ENCODE measurements at places on chromosomes 12 and 14.

DNA sequence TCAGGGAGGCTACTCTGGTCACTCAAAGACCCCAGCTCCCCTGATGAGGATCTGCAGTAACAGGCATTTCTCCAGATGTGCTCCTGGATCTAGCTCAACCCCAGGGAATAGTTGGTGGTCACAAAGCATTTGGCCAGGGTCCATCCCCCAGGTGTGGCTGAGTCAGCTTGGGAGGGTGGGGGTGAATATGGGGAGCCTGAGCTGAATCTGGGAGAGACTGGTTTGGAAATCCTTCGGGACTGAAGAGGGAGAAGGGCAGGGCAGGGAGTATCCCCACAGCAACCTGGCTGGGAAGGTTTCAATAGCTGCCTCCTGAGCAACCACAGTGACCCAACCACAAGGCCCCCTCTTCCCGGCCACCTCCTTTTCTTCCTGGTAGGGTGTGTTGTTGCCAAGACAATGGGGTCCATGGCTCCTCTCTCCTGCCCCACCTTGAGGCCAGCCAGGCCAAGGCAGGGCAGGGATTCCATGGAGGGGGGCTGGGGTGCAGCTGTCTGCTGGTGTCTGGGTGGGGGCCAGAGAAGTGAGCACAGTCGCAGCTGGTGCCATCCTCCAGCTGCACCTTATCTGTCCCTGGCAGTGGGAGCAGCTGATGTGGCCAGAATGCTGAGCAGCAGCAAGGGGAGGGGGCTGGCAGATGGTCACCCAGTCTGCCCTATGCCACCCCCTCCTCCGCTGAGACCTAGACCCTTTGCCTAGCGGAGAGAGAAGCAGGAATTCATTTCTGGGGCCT, 5.5 kb downstream of the ASIC1 start:
- DNase-seq, result no peak

DNA sequence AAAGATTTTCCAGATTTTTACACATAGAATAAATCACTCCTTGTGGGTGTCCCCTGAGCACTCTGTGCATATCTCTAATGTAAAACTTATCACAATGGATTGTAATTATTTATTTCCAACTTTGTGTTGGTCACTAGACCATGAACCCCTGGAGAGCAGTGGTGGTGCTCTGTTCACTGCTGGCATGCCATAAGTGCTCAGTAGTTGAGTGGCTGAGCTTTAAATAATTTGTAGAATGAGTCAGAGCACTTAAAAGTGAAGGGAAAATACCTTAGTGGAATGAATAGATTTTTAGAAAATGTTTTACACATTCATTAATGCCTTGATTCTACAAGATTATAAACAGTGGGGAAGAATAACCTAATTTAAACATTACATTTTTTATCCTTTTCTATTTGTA, 6.3 kb downstream of the MGAT4C start:
- no peak for DNase-seq

DNA sequence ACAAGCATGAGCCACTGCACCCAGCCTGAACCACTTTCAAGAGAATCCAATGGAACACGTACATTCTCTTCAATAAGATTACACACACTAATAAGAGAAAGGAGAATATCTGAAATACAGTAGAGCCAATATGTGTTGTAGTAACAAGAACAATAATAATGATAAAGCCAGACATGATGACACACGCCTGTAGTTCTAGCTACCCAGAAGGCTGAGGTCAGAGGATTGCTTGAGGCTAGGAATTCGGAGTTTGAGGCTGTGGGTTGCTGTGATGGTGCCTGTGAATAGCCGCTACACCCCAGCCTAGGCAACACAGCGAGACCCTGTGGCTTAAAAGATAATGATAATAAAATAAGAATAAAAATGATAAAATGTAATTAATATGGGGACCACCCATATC, 15.6 kb downstream of the APOBEC1 start:
- no peak for DNase-seq

GRCh38 chr14:99381688-99382060, 99.0 kb downstream of the SETD3 start:
- no peak for DNase-seq

- no peak for DNase-seq
Observed at GRCh38 chr12:124461851-124462623, 105.4 kb downstream of the NCOR2 start.

DNA sequence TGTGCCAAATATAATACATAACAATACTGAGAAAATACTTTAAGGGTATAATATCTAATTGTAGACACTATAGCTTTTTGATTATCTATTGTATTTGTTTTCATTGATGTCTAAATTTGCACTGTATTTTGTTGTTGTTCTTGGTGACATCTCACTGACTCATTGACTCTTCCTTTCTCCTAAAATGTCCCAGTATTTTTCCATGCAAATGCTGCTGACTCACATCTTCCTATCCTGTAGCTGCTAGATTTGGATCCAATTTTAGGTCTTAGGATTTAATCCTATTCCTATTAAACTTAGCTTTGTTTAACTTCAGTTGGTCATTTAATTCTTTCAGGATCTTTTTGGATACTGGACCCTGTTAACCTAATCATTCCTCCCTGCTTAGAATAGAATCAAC, 148.5 kb downstream of the TMTC2 start:
- DNase-seq, result no peak

DNA sequence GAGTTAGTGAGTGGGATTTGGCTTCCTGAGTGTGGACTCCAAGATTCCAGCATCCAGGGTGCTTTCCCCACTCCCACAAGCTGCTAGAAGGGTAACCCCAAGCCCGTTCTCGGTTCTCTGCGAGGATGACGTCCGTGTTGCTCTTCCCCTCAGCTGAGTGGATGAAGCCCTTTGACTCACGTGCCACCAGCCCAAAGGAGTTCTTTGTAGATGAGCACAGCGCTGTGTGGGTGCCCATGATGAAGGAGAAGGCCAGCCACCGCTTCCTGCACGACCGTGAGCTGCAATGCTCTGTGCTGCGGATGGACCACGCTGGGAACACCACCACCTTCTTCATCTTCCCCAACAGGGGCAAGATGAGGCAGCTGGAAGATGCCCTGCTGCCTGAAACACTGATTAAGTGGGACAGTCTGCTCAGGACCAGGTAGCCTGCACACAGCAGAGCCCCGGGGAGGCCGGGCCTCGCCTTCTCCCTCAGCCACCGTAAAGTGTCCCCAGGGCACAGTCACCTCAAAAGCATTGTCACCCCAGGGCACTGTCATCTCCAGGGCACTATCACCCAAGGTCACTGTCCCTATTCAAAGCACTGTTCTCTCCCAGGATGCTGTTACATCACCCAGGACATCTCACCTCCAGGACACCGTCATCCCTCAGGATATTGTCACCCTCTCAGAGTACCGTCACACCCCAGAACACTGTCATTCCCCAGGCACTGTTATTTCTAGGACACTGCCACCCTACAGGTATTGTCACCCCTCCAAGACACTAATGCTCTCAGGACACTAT, 31.3 kb downstream of the SERPINA3 start:
- DNase-seq, result no peak

DNA sequence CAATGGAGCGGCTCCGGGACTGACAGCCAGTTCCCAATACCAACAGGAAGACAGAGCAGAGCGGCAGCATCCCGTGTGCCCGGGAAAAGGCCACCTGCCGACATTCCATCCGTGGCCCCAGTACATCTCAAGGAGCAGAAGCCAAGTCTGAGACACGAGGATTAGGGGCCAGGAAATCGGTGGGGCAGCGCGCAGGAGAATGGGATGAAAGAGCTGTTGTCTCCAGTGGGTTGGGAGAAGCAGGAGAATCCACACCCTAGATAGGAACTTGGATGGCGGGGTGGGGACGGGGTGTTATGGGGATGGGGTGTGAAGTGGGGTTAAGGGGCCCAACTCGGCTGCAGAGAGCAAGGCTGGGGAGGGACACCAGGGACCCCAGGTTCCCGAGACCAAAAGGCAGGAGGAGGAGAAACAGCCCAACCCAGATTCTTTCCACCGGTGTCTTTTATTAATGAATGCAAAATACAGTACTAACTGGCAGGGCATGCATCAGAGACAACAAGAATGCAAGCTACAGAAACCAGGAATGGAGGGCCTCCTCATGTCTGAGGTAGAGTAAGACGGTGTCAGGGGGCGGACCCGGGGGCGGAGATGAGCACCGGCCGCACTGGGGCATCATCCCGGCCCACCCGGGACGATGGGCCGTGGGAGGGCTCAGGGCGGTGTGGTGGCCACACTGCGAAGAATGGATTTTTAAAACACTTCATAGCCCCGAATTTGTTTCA, 50.3 kb downstream of the BEGAIN start:
- no peak for DNase-seq

- no peak for DNase-seq
Observed at GRCh38 chr14:101469382-101470247, 91.7 kb upstream of the DIO3 start.

DNA sequence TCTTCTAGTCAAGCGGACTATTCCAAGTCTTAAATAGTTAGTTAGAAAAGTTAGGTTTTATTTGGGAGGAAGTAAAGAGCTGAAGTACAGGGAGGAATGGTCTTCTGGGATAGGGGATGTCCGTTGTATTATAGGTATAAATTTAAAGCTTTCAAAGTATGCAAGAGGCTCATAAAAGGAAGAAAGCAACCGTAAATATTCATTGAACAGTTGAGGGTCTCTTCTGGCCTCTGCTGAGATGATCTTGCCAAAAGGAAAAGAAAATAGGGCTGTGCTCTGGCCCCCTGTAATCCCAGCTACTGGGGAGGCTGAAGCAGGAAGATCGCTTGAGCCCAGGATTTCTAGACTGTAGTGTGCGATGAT, 377 bp upstream of the TIMELESS start:
- no peak for DNase-seq

DNA sequence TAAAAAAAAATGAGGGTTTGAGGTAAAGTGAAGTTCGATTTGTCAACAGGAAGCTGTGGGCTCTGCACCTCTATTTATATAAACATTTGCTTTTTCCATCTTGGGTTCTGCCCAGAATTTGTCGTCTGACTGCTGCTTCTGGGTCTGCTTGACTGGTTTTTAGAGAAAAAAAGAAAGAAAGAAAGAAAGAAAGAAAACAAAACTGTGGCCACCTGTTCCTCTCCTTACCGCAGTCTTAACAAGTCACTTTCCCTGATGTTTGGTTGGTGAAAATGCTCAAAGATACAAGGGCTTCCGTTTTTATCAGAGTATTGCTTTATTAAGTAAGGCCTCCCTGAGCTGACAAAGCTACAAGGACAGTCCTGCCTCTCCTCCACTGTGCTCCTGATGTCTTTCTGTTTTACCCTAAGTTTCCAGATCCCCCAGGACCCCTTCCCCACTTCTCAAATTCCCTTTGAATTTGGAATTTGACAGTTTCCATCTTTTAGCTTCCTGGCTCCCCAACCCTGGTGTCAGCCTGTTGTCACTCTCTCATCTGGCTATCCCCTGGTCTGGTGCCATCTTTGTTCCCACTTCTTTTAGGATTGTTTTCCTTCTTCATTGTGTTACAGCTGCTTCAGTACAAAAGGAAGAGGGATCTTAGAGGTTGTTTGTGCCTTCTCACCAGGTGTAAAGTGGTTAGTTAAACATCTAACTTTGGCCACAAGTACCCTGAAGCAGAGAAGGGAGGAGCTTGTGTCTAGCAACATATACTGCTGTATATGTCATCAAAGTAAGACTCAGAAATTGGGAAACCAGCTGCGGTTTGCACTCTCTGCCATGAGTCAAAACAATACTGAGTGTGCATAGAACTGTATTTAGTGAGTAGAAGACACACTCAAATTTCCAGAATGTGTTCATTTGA, 18.0 kb downstream of the MFAP5 start:
- DNase-seq, result peak; percentile 23

GRCh38 chr12:119705182-119705581, 37.2 kb downstream of the PRKAB1 start:
- DNase-seq, result no peak

GRCh38 chr14:104207142-104208014, 69.0 kb downstream of the KIF26A start:
- no peak for DNase-seq

GRCh38 chr12:111310076-111310870, 58.6 kb downstream of the PHETA1 start:
- no peak for DNase-seq

DNA sequence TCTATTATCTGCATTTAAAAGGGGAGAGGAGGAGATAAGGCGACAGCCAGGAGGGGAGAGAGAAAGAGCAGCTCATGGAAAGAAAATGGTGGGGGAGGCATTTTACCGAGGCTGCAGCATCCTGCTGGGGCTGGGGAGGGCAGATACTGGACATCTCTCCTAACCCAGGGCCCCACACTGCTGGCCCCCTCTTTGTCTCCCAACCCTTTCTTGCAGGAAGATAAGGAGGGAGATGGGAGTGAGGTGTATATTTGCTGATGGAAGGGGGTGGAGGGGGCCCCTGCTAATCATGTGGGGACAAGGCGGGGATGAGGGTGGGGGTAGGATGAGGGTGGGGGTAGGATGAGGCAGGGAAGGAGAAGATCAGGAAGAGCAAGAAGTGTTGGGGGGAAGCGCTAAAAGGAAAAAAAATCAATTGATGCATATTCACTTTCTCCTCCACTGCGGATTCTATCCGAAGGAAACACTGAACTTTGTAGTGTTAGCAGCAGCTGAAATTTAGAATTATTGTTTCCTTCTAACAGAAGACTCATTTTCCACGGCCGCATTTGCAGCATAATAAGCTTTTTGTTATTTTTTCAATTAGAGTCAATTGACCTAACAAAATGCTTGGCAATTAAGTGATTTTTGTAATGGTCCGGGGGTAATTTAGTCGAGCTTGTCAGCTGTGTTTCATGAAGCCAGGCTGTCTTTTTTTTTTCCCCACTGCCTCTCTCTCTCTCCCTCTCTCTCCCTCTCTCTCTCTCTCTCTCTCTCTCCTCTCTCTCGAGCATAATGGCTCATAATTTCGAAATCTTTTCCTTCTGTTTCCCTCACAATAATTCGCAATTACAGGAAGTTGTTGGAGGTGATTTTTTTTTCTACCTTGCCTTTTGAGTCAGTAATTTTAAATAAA, 1134.6 kb downstream of the BCL11B start:
- DNase-seq, result no peak

DNA sequence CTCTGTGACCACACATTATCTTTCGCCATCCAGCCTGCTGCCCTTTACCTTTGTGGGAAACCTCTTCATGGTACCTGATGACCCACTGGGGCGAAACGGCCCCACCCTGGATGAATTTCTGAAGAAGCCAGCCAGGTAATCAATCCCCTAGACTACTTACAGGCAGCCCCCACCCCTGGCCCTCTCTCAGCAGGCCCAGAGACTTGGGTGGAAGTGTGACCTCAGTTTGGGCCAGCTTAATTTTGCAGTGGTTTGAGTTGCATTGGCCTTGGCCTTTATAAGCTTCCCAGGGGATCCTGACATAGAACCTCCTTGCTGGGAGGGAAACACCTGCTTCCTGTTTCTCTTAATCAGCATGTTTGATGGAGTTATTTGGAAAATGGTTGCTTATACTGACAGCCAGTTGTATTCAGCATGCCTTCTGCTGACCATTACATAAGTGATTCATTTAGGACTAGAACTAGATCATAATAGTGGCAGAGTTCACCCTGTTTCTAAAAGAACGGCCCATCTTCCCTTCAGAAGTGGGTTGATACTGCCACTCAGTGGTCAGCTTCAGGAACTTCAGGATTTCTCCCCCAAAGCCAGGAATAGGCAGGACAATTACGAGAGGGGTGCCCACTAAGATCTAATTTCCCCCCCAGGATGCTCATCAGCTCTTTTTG, 6.1 kb downstream of the SDR39U1 start:
- DNase-seq, result peak; percentile 35
